ENCODE measurements at places on chromosomes 6 and 20.
A peak's percentile ranks its signal among the peaks of the same experiment; 100 is the strongest.

DNA sequence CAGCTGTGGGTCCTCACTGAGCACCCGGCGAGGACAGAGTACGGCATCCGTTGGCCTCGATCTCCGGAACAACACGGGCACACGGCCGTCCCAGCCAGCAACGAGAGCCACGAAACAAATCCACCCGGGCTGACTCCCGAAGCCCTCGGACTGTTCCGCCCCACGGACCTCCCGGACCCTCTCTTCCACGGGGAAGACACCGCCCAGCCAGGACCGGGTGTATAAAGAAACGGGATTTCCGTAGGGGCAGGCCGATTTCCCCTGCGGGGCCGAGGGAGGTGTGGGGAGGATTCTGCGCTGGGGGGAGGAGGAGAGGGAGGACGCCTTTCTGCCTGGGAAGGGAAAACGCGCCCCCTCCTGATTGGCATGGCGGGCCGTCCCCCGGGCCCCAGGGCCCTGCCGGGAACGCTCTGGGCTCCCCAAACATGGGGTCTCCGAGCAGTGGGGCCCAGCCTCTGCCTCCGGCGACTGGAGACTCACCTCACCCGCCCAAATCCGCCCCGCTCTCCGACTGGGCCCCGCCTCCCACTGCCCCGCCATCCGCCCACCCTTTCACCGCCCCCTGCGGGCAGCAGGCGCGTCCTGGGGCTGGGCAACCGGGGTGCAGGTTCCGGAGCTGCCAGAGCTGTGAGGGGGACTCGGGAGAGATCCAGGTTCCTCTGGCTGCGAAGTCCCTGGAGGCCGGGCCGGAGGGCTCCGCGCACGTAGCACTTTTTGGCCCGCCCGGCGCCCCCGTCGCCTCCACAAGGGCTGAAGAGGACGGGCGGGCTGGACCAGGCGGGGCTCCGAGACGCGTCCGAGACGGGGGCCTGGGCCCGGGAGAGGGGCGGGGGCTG is 679 bp upstream of the PPDPF start:
- no peak for DNase-seq

DNA sequence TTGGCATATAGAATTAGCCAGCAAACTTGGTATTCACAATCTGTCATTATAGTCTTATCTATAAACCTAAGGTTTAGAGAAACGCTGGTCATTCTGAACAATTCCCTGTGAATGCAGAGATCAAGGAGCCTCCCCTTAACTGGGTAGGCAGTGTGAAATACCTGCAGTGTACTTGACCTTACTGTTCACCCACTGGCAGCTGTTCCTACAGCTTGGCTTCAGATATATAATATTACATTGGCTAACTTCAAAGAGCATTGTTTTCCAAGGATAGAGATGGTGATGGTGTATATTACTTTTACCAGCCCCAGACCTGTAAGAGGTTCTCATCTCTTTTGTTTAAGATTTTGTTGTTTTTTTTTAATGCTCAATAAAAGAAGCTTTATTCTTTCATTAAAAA is 168.3 kb downstream of the ESR1 start:
- DNase-seq = no peak

DNA sequence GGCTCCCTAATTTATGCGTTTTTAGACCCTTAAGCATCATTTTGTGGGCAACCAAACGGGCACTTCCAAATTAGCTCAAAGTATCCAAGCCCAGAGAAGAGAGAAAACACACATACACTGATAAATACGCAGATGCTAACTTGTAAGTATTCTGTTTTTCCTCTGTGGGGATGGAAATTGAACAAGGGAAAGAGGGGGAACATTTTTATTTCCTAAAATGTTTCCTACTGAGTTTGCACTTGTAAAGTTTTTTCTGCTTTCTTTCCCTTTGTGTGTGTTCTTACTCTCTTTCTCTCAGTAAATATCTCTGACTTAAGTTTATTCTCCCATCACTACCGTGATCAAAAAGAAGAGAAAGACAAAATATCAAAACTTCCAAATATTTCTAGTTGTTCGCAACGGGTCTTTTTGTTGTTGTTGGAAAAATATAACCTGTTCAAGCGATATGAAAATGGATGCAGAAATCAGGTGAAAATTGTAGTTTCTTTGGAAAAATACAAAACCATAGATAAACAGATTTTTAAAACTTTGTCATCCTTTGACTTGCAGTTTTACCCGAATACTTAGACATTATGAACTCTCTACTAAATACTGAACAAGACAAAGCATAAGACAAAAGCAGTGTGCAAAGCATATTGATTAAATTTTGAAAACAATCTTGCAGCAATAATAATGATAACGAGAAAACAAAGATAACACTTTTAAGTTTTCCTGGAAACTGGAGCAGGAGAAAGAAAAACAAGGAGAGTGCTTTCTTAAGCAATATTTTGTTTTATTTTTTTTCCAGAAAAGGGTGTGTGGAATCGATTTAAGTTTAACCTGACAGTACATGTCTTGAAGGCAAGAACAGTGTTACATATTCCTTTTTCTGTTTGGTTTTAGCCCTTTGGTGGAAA is 1.0 kb upstream of the NKX2-4 start:
- no peak for DNase-seq

- no peak for DNase-seq
These were observed 215.5 kb upstream of the ECI2 start for GRCh38 chr6:4350567-4351519.

- peak; percentile 94 for DNase-seq
These were observed 328.2 kb upstream of the JAG1 start for GRCh38 chr20:11001764-11002540.

- no peak for DNase-seq
These were observed 21.7 kb downstream of the TMC2 start for GRCh38 chr20:2557873-2558580.

DNA sequence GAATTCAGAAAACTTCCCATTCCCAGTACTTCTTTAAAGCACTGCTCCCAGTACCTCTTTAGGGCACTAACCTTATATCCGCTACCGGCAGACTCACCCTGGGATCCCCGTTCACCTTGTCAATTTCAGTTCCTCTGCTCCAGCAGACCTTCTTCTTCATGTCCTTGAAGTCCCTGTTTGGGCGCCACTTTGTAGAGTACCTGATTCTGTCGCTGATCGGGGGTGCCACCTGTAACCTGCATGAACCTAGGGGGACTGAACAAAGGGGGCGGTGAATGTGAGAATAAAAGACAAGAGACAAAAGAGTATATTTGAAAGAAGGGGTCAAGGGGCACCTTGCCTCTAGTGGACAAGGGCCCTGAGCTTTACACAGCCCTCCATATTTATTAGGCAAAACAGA is 4.9 kb upstream of the GINS1 start:
- no peak for DNase-seq

GRCh38 chr6:54935739-54936138 is 89.2 kb downstream of the FAM83B start:
- peak; percentile 53 for DNase-seq

DNA sequence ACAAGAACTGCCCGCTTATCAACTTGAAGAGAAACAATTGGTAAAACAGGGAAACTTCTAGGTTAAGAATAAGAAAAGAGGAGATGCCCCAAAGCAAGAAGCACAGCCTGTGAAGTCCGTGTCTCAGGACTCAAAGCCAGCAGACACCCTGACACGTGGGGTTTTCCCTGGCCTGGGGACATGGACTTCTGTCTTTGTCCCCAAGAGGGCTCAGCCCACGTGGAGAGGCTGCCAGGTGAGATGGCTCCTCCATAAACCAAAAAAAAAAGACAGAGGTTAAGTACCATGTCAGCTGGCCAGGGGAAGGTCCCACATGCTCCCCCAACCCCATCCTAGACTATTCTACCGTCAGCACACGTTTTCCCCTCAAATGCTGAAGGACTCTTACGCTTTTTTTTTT is 9.9 kb downstream of the SERPINB6 start:
- DNase-seq = no peak

DNA sequence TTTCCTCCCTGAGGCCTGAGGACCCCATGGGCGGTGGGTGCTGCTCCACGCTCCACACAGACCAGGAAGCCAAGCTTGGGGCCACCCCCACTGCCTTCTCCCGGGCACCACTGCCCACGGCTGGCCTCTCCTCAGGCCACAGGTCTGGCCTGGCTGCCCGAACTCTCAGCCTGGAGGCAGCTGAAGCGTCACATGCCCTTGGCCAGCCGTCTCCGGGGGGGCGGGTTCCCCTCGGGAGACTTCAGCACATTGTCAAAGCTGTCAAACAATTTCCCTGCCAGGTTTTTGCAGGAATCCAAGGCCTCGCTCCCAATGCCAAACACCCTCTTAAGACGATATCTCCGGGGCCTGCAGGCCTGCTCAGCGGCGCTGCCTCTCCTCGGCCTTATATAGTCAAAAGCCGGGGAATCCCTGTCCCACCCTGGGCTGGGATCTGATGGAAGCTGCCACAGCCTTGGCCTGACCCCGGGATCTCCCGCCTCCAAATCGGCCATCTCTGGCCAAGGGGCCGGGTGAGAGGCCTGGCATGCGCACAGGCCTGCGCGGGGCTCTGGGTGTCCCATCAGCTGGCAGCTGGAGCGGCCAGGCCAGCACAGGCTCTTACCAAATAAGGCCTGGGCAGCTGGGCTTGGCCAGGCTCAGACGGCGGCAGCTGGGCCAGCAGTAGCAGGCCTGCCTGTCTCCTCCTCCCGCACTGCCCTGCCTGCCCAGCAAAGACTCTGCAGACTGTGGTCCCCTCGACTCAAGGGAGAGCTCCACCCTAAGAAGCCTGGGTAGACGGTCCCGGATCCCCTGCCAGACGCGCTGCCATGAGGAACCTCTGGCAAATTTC is 49.7 kb downstream of the RBM38 start:
- no peak for DNase-seq

DNA sequence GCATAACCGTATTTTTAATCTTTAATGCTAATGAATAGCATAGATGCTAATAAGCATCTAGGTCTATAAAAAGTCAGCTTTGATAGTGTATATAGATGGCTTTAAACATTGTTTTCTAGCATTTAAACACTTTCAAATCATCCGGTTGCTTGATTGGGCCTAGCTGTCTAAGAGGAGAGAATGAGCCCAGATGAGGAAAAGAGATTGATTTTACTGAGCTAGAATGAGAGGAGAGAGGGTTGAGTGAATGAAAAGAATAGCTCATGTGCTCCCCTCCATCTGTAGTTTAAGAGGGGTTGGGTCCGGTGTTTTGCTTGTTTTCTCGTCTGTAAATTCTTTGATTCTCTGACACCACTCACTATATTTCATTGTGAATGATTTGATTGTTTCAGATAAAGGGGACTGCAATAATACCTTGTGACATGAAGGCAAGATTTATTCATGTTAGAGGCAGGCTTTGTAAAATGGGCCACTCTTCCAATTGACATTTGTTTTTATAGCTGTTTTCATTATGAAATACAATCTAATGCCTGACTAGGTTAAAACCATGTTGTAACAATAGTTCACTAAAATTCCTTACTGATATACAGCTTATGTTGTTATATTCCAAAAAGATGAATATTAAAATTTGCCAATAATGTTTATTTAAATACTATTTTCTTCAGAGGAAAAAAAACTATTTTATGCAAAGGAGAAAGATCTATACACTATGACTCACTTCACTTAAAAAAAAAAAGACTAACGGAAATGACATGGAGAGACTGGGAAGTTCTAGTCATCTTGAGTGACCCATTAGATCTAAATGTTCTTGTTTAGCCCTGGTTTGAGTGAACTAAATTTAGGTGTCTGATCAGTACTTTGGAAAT is 3.2 kb downstream of the PTPN1 start:
- peak; percentile 25 for DNase-seq

GRCh38 chr20:21944227-21944626 is 238.8 kb downstream of the PAX1 start:
- DNase-seq = no peak

DNA sequence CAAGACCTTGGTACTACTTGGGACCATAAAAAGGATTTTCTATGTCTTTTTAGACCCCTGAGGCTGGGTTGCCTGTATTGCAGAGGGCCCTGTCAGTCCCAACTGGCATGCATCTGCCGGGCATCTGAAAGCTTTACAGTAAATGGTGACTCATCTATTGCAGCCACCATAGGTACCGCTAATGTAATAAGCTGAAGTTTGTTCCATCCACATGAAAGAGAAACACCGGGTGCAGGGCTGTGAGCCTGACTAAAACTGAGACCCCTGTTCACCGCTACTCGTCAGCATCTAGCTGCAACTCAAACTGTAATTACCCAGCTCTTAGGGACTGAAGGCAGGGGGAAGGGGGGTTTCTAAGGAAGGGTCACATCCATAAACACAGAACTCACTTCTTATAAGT is 49.5 kb downstream of the TRERF1 start:
- no peak for DNase-seq

- peak; percentile 99 for DNase-seq
These were observed 85.1 kb downstream of the GJA1 start for GRCh38 chr6:121520337-121521163.

DNA sequence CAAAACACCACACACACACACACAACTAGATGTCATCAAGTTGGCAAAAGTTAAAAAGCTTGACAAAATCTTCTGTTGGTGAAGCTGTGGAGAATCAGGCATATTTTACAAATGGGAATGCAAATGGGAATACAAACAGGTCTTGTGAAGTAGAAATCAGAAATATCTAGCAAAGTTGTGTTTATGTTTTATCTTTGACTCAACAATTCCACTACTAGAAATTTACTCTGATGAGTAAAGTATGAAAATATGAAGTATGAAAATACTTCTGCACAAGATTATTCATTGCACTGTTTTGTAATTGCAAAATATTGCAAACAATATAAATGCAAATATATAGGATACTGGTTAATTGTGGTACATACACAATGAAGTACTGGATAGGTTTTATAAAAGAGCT is 1166.0 kb upstream of the GJE1 start:
- DNase-seq = no peak

GRCh38 chr6:8172530-8172929 is 70.2 kb upstream of the EEF1E1 start:
- no peak for DNase-seq

DNA sequence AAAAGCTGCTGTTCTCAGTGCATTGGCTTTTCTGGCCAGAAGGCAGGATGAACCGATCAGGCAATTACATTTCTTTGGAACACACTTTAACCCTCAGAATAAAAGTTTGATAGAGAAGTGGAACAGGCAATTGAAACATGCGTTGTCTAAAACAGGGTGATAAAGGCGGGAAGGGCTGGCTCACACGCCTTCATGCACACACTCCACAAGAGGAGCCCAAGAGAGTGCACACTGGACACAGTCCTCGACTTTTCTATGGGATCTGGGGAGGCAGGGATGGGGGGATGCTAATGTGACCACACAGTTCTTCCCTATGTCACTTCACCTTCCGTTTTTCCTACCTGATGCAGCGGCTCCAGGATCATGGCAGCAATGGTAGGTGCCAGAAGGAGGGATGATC is 30.9 kb upstream of the TUBB2A start:
- no peak for DNase-seq

GRCh38 chr6:134373282-134373922 is 55.5 kb upstream of the SGK1 start:
- peak; percentile 66 for DNase-seq

DNA sequence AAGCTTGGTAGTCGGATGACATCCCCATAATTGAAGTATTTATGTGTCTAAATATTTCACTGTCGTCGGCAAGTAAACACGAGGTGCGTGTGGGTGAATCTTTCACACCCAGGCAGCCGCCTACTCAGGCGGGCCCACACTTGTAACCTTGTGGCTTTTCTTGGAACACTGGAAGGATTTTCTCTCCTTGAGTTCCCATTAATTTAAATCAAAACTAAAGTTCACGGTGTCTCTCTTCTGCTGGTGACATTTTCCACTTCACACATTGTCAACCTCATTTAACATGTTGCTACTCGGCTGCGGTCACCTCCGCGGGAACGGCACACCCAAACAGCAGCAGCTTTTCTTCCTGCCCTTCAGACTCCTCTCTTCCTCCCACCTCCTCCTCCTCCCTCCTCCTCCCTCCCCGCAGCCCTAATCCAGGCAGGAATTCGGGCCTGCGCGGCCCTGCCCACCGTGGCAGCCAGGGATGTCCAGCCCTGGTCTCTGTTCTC is 336.6 kb downstream of the QKI start:
- no peak for DNase-seq

- DNase-seq = no peak
These were observed 83.0 kb downstream of the MAP3K4 start for GRCh38 chr6:161074496-161075121.

Data from kidney glomerular epithelial cell (primary cell).